ENCODE measurements at places on chromosomes 7 and 10.

GRCh38 chr10:33336582-33337325 is 2.3 kb upstream of the NRP1 start:
- DNase-seq, result peak; percentile 58

DNA sequence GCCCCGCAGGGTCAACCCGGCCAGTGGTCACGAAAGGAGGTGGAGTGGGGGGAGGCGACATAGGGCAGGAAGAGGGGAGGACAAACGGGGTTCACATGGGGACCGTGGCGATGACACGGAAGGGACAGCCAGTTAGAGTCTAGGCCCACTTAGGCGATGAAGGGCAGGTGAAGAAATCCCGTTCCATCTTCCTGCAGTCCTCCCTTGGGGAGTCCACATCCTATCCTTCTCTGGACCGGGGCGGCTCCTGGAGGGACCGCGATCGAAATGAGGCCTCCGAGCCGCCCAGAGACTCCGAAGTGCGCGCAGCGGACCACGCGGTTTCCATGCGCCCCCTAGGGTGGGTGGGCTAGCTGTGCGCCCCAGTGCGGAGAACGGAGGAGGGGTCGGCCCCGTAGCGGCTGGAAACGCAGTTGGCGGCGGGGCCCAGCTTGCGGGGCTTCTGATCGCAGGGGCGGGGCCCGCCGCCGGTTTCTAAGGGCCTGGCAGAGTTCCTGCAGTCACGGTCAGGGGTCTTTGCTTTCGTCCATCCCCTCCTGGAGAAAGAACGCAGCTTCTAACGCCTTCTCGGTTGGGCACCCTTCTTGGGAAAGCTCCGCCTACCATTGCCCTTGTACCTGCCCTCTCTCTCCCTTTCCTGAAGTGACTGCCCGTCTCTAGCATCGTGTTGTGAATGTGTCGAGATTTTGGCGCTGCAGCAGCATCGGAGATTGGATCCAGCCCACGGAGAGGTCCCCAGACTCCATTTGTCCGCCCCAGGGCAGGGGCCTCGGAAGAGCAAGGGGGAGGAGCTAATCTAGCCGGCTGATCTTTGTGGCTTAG is 17.9 kb upstream of the TMEM225B start:
- peak; percentile 68 for DNase-seq

DNA sequence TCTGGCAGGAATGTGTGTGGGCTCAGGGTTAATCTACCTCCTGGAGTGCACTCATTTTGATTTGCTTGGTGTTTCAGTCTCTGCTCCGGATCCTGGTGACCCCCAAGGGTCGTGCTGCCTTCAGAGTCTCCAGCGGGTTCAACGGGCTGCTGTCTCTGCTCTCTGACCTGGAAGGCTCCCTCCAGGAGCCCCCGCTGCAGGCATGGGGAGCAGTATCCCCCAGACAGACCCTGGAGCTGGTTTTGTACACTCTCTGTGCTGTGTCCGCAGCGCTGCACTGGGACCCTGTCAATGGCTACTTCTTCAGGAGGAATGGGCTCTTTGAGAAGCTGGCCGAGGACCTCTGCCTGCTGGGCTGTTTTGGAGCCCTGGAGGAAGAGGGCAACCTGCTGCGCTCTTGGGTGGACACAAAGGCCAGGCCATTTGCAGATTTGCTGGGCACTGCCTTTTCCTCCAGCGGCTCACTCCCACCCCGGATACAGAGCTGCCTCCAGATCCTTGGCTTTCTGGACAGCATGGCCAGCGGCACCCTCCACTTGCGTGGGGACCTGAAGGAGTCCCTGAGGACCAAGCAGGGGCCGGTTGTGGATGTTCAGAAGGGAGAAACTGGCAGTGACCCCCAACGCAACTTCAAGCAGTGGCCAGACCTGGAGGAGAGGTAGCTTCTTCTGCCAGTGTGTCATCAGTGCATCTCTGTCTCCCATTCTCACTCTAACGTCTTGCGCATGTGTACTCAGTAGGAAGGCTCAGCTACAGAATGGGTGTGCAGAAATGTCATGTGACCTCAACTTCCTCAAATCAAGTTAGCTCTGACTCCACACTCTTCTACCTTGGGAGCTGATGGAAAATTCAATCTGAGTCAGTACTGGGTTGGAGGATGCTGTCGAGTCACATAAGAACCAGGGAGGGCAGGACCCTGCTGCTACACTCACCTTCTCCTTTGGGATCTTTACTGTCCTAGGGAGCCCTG is 58.5 kb downstream of the WDFY4 start:
- DNase-seq, result no peak

DNA sequence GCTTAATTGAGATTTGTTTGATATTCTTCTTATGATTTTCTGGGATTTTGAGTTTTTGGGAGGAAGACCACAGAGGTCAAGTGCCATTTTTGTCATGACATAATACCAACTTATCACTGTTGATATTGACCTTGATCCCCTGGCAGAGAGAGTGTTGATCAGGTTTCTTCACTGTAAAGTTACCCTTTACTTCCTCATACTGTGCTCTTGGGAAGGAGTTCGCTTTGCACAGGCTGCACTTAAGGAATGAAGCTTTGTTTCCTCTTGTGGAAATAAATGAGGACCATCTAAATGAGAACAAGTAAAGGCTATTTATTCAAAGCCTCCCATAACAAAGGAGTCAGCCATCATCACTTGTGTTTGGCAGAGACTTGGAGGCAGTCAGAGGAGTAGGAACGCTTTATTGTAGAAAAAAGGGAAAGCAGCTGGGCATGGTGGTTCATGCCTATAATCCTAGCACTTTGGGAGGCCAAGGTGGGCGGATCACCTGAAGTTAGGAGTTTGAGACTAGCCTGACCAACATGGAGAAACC is 16.1 kb downstream of the ST7 start:
- no peak for DNase-seq

DNA sequence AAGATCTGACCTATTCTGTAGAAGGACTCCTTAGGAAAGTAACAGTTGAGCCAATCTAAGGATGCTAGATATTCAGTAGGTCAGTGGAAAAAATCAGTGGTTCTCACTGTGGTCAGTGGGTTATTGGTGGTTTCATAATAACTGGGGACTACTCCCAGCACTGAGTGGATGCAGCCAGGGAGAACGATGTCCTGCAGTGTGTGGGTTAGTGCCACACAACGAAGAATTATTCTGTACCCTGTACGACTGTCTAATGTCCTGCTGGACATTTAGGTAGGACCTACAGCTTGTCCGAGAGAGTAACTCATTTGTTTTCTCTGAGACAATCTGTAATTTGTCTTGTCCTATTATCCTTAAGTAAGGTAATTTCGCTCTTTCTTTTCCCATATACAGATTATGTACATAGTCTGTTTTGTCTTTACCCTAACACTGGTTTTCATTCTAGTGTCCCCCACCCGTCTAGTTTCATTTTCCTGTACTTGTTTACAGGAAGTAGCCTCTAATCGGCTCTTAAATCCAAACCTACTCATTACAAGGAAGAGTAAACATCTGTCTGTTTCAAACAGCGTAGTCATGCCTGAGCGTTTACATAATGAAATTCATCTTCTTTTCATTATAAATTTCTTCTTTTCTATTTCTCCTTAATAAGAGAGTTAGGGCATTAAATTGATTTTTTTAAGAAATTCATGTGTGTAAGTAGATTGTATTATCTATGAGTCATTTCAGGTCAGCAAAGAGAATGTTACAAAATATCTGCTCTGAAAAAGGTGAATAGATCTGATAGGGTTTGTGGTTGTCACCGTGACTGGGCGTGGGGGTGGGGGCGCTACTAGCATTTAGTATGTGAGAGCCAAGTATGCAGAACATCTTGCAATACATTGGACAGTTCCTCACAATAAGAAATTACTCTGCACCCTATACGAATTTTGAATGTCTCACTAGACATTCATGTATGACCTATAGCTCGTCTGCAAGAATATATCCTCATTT is 8.3 kb upstream of the ZC3HAV1L start:
- DNase-seq, result peak; percentile 86

- DNase-seq, result no peak
Observed at GRCh38 chr10:114499630-114500190, 95.4 kb upstream of the AFAP1L2 start.

DNA sequence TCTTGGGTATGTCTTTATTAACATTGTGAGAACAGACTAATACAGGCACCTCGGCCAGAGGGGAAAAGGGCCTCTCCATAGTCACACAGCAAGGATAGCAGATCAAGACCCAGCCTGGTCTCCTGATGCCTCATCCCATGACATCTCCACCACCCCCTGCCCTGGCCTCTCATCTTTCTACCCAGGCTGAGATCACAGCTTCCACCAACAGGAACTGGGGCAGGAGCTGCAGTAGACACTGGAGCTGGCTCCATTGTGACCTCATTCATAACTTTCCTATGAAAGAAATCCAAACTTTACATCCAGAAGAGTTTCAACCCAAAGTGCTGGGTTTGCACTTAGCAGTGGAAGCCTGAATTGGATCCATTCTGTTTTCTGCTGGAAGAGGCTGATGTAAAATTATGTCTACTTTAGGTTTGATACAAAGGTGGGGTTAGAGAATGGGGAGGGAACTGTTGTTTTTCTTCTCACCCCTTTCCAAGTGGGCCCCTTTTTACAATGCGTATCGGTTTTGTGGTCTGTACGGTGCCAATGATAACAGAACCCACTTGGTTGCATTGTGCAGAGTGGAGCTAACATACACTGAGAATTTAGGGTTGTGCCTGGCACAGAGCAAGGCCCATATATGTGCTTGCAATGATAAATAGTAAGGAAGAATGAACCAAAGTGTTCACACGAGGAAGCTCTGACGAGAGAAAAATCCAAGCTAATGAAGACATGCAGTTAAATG is 28.6 kb upstream of the INSIG1 start:
- DNase-seq, result no peak

DNA sequence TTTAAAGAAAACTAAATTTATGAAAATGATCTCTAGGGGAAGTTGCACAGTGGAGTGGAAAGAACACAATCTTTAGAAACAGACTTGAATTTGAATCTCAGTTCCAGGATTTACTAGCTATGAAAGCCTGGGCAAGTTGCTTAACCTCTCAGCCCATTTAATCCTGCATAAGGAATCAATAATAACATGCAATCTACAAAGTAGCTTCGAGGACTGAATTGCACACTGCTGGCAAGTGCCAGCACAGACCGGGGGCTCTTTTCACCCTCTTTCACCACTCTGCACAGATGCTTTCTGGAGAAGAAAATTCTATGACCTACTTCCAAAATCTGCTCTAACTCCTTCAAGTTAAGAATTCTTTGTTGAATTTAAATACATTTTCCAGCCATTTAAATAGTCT is 63.4 kb upstream of the ANK3 start:
- DNase-seq, result no peak

DNA sequence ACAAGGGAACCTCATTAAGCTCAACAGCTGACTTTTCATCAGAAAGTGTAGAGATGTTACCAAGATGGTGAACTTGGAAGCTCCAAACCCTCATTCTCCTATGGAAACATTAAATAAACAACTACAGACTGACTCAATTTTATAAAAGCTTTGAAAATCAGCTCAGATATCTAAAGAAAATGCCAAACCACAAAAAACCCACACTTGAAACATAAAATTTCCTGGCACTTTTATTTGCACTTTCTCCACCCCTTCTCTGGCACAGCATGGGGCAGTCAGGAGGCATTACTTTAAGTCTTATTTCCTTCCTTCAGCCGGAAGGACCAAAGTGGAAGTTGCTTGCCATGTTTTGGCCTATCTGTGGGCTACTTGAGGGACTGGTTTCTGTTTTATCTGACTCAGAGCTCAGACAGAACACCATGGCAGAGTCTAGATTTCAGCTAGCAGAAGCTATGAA is 114.7 kb downstream of the ODAD2 start:
- DNase-seq, result no peak
